Heart left ventricle (tissue), 16 donors: ENCODE measurements at places on chromosomes 16 and 17. TPM values are rescaled to one million over a fixed set of nuclear protein-coding genes. Genes with fewer than 3 reads are reported as not detected.

The FOXO3B gene
- 5.1 TPM for total RNA-seq

The MPP2 gene
- 15.4 TPM for total RNA-seq

DNA sequence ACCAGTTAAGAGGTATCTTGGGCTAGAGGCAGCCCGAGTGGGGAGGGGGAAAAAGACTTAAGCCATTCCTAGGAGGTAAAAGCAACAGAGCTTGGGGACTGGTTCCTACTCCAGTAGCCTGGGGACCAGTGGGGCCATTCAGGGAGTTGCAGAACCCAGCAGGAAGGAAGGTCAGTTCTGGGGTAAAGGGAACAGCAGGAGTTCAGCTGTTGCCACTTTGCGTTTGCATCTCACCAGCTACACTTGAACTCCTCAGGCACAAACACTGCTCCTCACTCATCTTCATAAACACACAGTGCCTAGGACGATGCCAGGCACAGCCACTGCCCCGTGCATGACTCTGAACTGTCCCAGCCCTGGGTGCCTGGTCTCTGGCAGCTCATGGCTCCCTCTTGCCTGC, 4.0 kb downstream of the HAP1 start:
- no peak for DNase-seq

DNA sequence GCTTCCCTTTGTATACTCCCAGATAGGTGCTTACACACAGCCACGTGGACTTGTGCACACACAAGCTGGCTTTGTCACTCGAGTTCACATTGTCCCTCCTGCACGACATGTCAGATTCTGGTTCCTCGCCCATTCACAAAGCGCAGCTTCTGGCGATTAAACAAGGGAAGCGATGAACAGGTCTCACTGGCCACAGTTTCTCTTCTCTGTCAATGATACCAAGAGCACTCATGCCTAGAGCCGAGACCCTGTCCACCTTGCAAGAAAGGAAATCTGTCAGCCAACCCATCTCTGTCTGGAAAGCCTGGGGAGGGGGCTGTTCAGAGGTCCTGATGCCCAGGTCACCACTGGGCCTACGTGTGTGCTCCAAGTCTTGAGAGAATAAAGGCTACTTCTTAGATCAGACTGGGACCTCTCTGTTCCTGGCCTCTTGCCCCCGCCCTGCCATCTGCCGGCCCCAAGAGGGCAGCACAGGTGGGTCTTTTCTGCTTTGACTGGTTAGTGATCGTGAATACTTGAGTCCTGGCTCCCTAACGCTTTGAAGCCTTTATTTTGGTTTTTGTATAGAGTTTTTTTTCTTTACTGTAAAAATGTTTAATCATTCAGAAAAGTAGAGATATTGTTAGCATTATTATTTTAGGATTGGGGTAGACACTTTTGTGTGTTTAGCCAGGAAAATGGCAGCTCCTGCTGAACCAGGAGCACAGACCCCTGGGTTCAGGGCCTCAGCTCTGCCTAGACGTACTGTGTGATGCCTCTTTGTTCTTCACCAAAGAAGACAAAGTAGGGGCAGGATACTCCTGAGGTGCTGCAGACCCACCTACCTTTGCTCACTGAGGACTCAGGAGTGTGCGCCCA, 104.7 kb downstream of the MRM1 start:
- no peak for DNase-seq

DNA sequence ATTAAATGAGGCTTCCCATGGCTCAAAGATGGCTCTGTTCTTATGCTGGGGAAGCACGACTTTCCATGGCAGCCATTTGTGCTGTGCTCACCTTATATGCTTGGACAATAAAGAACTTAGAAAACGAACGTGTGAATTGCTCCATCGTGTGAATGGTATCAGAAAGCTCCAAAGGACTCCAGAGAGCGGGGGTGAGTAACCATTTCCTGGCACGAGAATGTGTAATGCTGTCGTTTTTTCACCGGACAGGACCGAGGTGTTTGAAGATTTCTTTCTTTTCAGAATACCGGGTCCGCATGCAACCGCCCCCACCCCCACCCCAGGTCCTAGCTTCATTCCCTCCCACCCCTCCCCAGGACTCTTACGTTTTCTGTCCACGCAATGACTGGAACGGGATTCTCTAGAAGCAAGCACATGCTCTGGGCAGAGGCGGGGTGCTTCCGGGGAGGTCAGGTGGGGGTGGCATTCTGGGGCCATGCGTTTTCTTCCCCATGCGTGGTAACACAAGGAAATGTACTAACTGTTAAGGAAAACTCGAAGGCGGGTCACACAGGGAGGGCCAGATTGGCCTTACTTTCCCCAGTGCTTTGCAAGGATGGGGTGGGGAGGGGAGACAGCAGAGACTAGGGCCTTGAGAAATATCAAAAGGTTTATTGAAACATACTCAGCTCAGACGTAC, 26.2 kb downstream of the GPRC5B start:
- DNase-seq: no peak

GRCh38 chr17:8997994-8998628, 23.2 kb upstream of the NTN1 start:
- DNase-seq: peak; percentile 65
